ENCODE measurements at places on chromosomes 1 and 21.

- DNase-seq, result no peak
These were observed 56.0 kb upstream of the ABCG1 start for GRCh38 chr21:42162831-42163510.

DNA sequence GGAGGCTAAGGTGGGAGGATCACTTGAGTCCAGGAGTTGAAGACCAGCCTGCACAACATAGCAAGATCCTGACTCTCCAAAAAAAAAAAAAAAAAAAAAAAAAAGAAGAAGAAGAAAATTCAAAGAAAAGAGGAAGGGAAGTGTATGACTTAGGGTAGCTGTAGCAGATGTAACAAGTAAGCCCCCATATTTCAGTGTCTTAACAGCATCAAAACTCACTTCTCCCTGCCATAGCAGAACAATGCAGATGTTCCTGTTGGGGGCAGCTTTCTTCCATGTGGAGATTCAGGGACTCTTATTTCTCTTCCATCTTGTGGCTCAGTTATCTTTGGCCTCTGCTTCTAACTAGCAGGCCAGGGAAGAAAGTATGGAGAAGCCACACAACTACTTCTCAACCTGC lies 10.2 kb upstream of the PTGFRN start:
- DNase-seq, result no peak

DNA sequence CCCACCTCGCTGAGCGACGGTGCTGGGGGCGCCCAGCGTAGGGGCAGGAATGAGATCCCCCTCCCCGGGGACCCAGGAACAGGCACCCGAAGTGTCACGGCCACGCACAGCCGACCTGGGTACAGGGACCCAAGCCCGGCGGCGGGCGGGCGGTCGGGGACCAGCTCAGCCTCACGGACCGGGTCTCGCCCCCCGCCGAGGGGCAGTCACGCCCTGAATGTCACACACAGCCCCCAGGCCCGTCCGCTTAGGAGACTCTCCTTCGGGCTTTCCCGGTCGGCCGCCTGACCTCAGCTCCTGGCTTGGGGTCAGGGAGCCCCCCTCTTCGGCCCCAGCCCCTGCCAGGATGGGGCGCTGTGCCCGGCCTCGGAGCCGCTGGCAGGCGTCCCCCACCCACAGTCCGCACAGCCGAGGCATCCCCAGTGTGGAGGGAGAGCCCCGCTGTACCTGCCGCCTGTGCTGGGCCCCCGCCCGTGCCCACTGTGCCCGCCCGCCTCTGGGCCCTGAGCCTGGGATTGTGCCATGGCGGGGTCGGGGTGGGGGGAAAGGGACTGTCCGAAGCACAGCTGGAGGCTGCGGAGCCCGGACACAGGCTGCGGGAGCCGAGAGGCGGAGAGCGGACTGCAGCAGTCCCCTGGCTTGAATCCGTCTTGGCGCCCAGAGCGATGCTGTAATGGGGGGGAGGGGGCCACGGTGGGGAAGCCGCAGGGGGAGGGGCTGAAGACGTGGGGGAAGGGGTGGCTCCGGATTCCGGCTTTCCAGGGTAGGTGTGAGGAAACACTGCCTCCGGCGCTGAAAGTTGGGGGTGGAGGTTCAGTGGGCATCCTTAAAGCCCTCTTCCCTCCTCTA lies 627 bp upstream of the DLGAP3 start:
- no peak for DNase-seq

GRCh38 chr1:24769656-24770651 lies 24.7 kb downstream of the CLIC4 start:
- DNase-seq, result no peak

DNA sequence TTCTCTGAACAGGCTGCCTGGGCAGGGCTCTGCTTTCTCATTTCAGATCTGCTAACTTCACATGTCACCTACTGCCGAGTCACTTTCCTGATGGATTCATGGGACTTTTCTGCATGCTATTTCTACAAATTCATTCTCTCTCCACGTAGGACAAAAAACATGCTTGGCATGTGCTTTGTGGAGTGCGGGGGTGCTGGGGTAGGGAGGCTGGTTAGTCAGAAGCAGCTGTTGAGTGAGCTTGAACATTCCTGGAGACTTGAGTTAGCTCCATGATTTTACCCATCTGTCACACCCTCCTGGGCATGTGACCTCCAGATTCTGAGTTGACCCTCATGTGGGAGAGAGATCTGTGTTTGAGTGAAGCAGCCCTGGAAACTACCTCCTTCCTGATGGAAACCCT lies 71.4 kb downstream of the UCK2 start:
- no peak for DNase-seq

Measured in activated naive CD4-positive, alpha-beta T cell treated with Interleukin-2 at 50 U/mL for 16 hours (primary cell).